ENCODE measurements at places on chromosomes 7 and 10. TPM values are rescaled to one million over a fixed set of nuclear protein-coding genes. Genes with fewer than 3 reads are reported as not detected.

GRCh38 chr7:155808549-155809331 is 3.5 kb downstream of the SHH start:
- peak; percentile 52 for DNase-seq

DNA sequence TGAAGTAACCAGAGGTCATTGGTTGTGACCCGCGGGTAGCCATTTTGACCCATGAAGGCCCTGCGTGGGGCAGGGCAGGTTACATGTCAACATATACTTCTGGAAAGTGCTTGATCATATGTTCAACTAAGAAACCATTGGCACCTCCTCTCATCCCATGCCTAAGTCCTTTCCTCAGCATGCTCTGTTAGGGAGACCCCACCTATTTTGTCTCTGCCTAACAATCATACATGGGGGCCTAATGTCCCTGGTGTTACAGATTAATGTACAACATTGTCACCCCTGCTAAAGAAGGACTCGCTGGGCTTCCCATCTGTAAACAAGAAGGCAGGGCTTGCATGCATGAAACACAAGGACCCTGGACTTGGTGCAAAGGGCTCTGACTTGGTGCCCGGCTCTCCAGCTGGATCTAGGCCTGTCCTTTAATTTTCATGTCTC is 133.7 kb upstream of the TNS3 start:
- no peak for DNase-seq

- no peak for DNase-seq
These were observed 46.6 kb upstream of the ADRA2A start for GRCh38 chr10:111030042-111030750.

NUB1 gene
- total RNA-seq = 80.9 TPM

COL17A1 gene
- 2.3 TPM for total RNA-seq
